ENCODE measurements at places on chromosomes 5 and 9. TPM values are rescaled to one million over a fixed set of nuclear protein-coding genes. Genes with fewer than 3 reads are reported as not detected.

The SPATA31D4 gene
- total RNA-seq, result not detected

The SYK gene
- total RNA-seq, result 10.6 TPM

- no peaks in the 10 kb centered on the region for H3K27me3 ChIP-seq
- H3K4me3 ChIP-seq, result no peak overlapping the region
- DNase-seq, result no peak
- no peak overlapping the region for H3K27ac ChIP-seq
- no peaks in the 10 kb centered on the region for H3K36me3 ChIP-seq
Observed at GRCh38 chr5:112983363-112983762, 6.8 kb downstream of the DCP2 start.

GRCh38 chr9:3746296-3747275 lies 220.8 kb upstream of the RFX3 start:
- H3K27me3 ChIP-seq, result no peaks in the 10 kb centered on the region
- no peak overlapping the region for H3K4me3 ChIP-seq
- H3K27ac ChIP-seq, result no peak overlapping the region
- no peaks in the 10 kb centered on the region for H3K36me3 ChIP-seq
- H3K4me1 ChIP-seq, result peaks cover 2% of the 10 kb centered on the region

DNA sequence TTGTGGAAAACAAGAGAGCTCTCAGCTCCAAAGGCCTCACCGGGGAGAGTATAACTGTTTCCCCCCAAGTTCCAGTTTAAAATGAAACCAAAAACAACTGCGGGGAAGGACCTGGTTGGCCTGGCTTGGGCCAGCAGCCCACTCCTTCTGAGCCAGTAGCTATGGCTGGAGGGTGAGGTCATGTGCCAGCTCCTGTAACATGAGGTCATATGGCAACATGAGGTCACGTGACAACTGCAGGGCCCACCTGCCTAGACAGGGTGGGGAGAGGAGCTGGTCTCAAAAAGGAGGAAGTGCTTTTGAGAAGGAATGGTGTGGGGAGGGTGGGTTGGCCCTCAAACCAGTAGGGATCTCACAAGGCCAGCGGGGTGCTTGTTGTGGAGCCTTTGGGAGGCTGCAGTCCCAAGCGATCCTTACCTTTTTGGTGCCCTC lies 29.3 kb upstream of the CRB2 start:
- no peak overlapping the region for H3K4me3 ChIP-seq
- H3K4me1 ChIP-seq, result no peaks in the 10 kb centered on the region
- no peak overlapping the region for H3K27ac ChIP-seq
- H3K36me3 ChIP-seq, result no peaks in the 10 kb centered on the region
- H3K27me3 ChIP-seq, result no peaks in the 10 kb centered on the region

DNA sequence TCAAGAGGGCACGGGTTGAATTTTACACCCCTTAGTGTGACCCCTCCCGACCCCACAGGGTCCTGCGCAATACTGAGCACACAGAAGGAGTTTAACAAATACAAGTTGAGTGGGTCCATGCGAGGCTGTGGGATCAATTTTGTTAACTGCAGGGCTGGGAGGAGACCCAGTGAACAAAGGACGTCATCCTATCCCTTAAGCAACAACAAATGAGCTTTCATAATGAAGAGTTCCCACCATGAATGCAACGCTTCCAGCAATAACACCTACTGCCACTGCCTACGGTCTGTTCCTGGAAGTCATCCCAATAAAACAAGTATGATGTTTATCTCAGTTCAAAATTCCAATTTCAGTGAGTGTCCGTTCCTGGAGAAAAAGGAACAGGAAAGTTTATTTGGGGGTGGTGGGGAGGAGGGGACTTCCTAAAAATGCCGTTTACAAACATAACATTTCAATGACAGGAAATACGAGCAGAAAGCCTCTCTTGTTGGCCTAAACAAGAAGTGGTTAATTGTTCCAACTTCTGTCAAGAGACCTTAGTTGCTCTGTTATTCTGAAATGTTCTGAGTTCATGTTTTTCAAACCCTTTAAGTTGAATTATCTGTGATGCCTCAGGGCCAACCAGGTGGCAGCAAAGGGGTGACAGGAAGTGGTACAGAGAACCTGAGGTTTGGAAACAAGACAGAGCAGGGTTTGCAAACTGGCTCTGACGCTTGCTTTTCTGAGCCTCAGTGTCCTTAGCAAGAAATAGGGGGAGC lies 65.8 kb upstream of the PLPP6 start:
- no peaks in the 10 kb centered on the region for H3K36me3 ChIP-seq
- H3K4me1 ChIP-seq, result no peaks in the 10 kb centered on the region
- no peaks in the 10 kb centered on the region for H3K27me3 ChIP-seq
- no peak for DNase-seq
- H3K27ac ChIP-seq, result no peak overlapping the region
- H3K4me3 ChIP-seq, result no peak overlapping the region

Data from ovary (tissue), 10 donors.